M059J (cell line): ENCODE measurements at places on chromosomes 2 and 18. TPM values are rescaled to one million over a fixed set of nuclear protein-coding genes. Genes with fewer than 3 reads are reported as not detected.

DNA sequence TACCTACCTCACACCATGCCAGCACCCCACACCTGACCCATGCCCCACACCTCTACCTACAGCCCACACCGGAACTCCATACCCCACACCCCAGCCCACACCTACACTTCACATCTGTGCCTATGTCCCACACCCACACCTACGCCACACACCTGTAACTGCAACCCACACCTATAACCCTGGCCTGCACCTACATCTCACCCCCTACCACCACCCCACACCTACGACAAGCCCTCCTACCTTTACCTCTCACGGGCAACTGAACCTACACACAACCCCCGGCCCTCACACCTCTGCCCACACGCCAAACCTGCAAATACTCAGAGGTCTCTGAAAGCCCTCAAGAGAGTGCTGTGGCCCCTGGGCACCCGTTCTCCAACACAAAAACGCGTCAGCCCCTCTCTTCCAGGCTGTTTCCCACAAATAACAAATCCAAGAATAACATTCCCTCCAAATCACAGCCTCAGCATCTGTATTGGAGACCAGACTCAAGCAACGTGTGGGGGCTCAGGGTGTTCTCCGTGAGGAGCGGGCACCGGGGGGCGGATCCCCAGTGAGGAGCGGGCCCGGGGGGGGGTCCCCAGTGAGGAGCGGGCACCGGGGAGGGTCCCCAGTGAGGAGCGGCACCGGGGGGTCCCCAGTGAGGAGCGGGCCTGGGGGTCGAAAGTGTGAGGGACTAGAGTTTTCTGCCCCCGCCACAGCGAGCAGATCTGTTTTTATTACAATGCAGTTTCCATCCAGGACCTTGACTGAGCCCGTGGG, 33.4 kb downstream of the SLC66A2 start:
- no peak for DNase-seq

- DNase-seq = no peak
Measured at GRCh38 chr2:56015711-56016115, 92.1 kb upstream of the EFEMP1 start.

- no peak for DNase-seq
Measured at GRCh38 chr2:12778369-12778768, 61.6 kb downstream of the TRIB2 start.

- DNase-seq = no peak
Measured at GRCh38 chr2:199770716-199771115, 80.3 kb downstream of the FTCDNL1 start.

DNA sequence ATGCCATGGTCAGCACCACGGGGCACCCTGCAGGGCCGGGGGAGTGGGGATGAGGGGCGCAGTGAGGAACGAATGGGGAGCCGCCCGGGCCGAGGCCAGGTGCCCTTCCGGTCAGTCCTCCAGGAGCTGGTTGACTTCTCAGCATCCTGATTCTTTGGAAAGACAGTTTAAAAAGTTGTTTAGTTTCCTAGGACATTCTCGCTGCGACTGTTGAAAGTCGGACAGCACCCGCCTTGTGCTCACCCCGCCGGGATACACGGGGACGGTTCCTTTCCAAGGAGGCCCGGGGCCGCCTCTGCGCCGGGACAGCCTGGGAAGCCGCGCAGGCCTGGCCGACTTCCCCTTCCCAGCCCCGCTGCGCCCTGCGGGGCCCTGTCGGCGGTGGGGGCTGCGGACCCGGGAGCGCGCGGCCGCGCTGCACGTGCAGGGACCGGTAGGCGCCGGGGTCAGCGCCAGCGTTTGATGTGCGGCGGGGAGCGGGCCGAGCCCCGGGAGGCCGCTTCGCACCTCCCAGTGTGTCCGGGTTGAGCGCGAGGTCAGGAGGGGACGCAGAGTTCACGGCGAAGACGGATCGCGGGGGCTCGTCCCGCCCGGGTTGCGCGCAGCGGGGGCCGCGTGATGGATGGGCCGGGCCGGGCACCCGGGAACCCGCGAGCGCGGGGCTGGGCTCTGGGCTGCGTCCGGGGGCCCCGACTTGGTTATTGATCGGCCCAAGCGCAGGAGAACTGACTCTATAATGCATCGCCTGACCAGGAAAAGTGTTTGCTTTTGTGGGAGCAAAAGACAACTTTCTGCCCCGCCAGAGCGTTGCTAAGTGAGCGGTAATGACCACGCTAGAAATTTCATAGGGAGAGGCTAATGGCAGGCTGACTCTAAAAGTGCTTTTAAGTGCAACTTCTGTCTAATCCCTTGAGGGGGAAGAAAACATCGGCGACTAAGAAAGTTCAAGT, 28.0 kb upstream of the SMIM21 start:
- no peak for DNase-seq

DNA sequence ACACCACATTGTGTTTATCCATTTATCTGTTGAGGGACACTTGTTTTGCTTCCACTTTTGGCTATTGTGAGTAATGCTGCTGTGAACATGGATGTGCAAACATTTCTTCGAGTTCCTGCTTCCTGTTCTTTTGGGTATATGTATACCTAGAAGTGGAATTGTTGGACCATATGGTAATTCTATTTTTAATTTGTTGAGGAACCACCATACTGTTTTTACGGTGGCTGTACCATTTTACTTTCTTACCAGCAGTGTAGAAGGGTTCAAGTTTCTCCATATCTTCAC, 23.1 kb downstream of the ANXA4 start:
- no peak for DNase-seq

GRCh38 chr18:74818516-74819175, 221.0 kb downstream of the ZNF407 start:
- no peak for DNase-seq

DNA sequence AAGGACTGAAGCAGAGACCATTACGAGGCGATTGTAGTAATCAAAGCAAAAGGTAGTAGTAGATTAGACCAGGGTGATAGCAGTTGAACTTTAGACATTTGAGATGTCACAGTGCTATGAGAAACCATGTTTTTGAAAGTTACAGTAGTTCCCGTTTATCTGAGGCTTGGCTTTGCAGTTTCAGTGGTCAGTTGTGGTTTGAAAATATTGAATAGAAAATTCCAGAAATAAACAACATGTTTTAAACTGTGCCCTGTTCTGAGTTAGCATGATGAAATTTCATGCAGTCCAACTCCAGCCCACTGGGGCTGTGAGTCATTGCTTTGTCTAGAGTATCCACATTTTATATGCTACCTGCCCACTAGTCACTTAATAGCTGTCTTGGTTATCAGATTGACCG, 47.5 kb downstream of the ZNF638 start:
- DNase-seq = peak; percentile 78

GRCh38 chr18:35335866-35336265, 8.4 kb downstream of the ZNF24 start:
- DNase-seq = no peak

The NXPH2 gene
- total RNA-seq = not detected in 2 replicates

The AKAIN1 gene
- total RNA-seq = not detected in 2 replicates

The GALR1 gene
- total RNA-seq = not detected in 2 replicates

The DPYSL5 gene
- not detected in 2 replicates for total RNA-seq
